Left hindlimb (tissue), 1 donor: ENCODE measurements at places on chromosomes 7 and 10.
A peak's percentile ranks its signal among the peaks of the same experiment; 100 is the strongest.

DNA sequence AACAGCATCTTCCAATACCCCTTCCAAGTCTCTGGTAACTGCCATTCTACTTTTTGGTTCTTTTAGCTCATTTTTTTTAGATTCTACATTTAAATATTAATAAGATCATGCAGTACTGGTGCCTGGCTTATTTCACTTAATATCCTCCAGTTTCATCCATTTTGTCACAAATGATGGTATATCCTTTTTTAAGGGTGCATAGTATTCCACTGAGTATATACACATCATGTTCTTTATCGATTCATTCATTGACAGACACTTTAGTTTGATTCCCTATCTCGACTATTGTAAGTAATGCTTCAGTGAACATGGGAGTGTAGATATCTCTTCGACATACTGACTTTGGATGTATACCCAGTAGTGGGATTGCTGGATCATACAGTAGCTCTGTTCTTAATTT is 89.7 kb downstream of the CCDC3 start:
- no peak for DNase-seq

DNA sequence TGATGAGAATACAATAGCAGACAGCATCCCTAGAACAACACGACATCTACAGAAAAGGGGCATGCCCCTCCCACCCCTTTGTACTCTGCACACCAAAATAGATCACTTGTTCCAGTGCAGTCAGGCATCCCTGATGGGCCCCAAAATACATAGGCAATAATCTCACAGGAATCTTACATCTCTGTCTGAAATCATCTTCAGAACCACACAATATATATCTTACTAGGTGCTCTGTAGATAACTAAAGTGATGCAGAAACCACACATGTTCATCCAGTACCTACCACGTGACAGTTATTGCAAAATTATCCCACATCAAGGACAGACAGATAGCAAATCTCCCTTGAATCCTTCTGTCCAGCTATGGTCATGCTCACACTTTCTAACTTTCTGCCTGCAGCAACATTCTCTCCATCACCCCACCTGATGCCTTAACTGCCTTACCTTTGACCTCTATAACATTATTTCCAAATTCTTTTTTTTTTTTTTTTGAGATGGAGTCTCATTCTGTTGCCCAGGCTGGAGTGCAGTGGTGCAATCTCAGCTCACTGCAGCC is 30.7 kb downstream of the ST8SIA6 start:
- DNase-seq: no peak

- DNase-seq: no peak
These were observed 35.6 kb upstream of the LRRC4 start for GRCh38 chr7:128066858-128067257.

- no peak for DNase-seq
These were observed 12.8 kb downstream of the RAB11FIP2 start for GRCh38 chr10:118033905-118034304.

- DNase-seq: no peak
These were observed 65.2 kb upstream of the TM9SF3 start for GRCh38 chr10:96651998-96652431.

GRCh38 chr7:152572101-152572500 is 103.8 kb downstream of the XRCC2 start:
- DNase-seq: no peak

DNA sequence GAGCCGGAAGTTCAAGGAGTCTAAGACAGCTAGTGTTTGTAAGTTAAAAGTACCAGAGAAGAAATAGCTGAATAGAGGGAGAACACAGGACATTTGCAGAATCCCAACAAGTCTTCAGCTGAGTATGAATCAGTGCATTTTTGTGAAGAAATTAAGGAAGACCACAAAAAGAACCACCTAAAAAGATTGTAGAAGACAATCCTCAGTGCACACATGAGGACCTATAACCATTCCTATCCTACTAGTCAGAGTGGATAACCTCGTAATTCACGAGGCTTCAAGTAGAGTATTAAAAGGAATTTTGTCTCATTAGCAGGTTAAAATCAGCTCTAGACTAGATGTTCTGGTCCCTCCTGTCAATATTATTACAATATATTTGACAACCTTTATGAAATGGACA is 295.4 kb upstream of the KAT6B start:
- no peak for DNase-seq

DNA sequence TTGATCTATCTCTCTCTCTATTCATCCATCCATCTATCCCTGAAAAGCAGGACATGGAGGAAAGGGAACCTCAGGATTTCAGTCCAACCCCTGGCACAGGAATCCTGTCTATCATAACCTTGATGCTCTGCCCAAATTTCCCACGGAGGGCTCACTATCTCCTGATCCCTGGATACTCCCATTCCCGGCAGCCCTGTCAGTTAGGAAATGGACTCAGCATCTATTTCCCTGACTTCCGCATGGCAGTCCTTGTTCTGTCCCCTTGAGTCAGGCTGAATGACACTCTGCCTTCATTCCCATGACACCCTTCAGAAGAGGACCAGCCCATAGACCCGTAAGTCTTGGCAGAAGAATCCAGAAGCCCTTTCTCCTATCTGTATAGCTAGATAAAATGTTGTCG is 77.7 kb downstream of the VWA2 start:
- no peak for DNase-seq

- no peak for DNase-seq
These were observed 145.7 kb downstream of the PRPF18 start for GRCh38 chr10:13732465-13732881.

- no peak for DNase-seq
These were observed 190.8 kb upstream of the INHBA start for GRCh38 chr7:41893656-41894055.

GRCh38 chr10:83352588-83352987 is 786.7 kb upstream of the GHITM start:
- no peak for DNase-seq

DNA sequence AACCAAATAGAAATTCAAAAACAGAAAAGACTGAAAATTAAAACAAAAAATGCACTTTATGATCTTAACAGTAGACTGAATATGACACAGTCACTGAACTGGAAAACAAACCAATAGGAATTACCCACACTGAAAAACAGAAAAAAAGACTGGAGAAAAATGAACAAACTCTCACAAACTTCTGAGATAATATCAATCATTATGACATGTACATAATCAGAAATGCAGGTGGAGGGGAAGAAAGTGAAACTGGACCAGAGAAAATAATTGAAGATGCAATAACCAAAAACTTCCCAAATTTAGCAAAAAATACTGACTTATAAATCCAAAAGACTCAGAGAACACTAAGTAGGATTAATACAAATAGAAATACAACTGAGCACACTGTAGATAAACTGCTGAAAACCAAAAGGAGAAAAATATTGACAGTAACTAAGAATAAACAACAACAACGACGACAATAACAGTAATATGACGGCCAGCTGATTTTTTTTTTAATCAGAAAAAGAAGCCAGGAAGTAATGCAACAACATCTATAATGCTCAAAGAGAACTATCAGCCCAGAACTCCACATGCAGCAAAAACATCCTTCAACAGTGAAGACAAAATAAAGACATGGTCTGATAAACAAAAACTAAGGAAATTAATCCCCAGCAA is 108.1 kb downstream of the ZFAND4 start:
- no peak for DNase-seq

- no peak for DNase-seq
These were observed 1.9 kb upstream of the TMEM178B start for GRCh38 chr7:141071855-141072547.

GRCh38 chr10:108662975-108663374 is 1260.3 kb downstream of the XPNPEP1 start:
- no peak for DNase-seq

GRCh38 chr7:142809671-142810070 is 38.9 kb downstream of the PRSS2 start:
- DNase-seq: no peak

DNA sequence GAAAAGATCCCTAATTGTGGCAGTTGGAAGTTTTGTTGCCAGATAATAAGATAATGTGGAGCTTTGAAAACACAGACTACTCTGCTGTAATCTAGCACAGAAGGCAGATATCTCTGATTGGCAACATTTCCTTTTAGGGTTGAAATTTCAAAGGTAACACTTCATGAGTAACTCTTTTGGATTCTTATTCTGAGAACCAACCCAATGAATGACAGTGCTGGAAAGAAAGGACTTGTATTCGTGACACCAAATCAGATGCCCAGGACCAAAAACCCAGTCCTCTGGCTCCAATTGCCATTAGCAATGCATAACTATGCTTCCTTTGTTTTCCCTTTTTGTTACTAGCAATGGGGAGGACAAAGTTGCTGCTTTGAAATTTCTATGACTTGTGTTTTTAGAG is 41.0 kb upstream of the ELMO1 start:
- DNase-seq: no peak

GRCh38 chr7:676972-677385 is 49.5 kb upstream of the DNAAF5 start:
- DNase-seq: no peak

GRCh38 chr7:2199528-2199927 is 33.2 kb downstream of the MAD1L1 start:
- no peak for DNase-seq

GRCh38 chr10:78953113-78953798 is 115.5 kb upstream of the ZMIZ1 start:
- peak; percentile 83 for DNase-seq

GRCh38 chr10:31422634-31423033 is 103.6 kb downstream of the ZEB1 start:
- DNase-seq: no peak

DNA sequence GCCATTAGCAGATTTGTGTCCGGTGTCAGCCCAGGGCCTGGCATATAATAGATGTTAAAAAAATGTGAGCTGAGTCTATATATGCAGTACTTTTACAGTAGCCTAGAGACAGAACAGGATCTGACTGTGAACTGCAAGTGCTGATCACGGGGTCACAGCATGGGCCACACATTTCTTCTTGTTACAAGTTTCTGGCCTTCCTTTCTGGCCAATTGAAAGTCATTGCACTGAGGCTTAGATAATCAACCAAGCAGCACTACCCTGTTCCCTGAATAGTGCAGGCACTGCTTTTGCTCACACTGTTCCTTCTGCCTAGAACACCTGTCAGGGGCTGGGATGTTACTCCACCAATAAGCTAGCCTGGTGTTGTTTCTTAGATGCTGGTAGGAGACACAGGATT is 5.4 kb upstream of the MARVELD1 start:
- DNase-seq: no peak

DNA sequence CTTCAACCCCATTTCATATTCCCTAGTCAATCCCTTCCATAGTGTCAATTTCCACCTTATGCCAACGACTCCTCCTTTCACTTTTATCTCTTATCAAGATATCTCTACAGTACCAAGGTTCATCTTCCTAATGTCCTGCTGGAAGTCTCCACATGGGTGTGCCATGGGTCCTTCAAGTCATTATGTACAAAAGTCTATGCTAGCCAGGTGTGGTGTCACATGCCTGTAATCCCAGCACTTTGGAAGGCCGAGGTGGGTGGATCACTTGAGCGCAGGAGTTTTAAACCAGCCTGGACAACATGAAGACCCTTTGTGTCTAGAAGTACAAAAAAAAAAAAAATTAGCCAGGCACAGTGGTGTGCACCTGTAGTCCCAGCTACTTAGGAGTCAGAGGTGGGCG is 47.6 kb downstream of the PRTFDC1 start:
- no peak for DNase-seq

GRCh38 chr10:124022066-124022465 is 71.3 kb downstream of the CHST15 start:
- DNase-seq: no peak

DNA sequence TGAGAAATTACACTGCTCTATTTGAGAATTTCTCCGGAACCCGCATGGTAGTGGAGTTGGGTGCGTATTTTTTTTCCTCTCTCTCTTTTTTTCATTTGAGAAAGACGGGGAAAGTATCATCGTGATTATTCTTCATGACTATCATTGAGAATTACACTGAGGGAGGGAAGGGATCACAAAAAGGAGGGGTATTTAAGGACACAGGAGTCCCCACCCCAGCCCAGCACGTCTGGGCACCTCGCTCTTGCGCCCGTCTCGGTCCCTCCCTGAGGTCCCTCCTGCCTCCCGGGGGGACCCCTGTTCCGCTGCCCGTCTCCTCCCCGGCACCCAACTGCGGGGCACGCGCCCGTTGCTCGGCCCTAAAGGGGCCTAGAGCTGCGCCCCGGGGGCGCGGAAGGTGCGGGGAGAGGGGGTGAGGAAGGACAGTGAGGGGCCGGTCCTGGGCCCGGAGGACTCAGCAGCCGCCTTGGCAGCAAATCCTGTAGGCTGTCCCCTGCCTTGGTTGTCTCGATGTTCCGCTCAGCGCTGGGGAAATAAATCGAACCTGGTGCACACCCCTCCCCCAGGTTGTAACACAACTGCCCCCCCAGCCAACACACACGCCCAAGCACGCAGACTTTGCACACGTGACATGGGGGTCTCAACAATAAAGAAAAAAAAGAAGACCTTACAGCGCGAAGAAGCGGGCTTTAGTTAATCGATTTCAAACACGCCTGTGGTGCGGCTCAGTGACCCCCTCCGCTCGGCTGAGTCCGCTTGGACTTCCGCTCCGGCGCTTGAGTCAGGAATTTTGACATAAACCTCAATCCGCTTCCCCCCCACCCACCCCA is 18.6 kb upstream of the GATA3 start:
- no peak for DNase-seq

DNA sequence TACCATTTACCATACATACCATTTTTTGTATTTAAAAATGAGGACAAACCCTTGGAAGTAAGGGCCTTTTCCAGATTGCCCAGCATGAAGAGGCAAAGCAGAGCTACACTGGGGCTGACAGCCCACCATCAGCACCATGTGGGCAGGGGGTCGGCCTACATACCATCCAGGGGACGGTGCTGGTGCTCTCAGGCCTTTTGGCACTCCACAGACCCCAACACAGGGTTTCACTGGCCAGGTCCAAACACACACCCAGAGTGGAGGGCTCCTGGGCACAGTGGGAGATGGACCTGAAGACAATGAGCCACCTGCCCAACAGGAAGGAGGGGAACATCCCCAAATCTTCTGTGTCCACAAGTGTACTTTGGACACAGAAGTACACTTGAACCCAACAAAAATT is 69.2 kb upstream of the CAMK2B start:
- peak; percentile 3 for DNase-seq

GRCh38 chr10:118358327-118358726 is 16.2 kb upstream of the FAM204A start:
- no peak for DNase-seq

- no peak for DNase-seq
These were observed 11.1 kb downstream of the HOXA4 start for GRCh38 chr7:27119412-27119911.

DNA sequence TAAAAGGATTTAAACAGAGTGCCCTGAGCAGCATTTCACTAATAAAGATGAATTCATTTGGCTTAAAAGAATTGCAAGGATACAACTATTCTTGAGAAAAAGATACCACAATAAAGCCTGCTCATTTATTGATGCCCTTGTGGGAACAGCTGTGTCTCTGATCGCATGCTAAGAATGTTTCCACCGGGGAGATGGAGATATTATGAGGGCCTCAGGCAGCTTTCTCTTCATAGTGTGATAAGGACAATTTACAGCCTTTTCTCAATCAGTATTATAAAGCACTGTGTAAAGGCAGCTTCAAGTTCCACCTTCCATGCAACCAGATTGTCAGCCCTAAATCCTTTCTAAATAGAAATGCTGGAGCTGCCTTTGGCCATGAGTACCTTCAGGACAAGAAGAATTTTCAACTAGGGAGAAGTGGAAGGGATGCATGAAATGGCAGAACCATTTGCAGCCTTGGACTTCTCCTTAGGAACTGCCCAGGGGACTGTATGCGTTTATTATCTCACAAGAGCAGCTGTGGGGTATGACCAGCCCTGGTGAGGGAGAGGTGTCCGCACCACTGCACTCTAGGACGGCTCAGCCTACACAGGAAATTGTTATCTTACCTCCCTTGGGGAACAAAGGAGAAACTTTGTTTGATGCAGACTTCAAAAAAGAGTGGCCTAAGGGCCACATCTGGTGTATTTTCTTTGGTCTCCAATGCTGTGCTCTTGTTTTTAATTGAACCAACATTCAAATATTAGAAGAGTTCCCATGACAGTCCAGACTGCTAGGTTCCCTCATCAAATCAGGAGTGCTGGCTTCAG is 116.9 kb upstream of the PCGF5 start:
- DNase-seq: no peak
